ENCODE measurements at places on chromosomes 4 and X.

DNA sequence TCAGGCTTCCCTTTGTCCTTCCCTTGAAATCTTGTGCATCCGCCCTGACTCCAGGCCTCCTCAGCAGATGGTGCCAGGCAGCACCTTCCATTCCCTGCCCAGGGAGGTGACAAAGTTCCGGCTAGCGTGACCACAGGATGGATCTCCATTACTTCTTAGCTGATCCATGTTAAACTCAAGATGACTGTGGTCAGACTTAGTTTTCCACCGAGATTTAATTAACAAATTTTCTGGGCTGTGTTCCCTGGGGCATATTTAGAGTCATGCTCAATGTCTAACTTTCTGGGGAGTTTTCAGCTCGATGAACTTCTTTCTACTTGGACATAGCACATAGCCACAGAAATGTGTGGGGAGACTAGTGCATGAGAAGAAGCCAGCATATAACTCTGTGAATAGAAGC is 215.1 kb upstream of the SFRP2 start:
- DNase-seq, result no peak

DNA sequence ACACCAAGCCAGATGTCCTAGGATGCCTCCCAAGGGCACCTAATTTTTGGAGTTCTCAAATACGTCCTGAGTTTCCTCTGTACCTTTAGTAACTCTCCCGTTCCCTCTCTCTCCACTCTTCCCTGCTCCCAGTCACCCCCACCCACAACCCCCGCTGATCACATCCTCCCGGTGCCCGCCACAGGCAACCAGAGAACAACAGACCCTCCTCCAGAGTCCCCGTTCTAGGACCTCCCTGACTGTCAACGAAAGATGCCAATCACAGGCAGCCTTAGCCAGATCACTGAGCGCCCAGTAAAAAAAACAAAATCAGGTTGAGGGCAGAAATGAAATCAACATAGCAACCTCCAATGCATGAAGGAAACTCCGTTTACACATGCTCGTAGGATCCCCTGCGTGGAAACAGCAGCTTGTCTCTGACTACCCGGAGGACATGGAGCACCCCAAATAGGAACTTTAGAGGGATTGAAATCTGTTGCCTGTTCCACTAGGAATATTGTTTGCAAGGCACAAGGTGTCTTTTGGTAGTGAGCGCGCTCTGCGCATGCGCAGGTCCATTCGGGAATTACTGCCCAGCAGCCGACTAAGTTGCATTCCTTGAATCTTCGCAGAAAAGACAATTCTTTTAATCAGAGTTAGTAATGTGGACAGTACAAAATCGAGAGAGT is at the start of gene GABRB1:
GABRB1 (plus strand) TSS at position 557 of the 668 bp plus-strand sequence.
- no peak for DNase-seq

DNA sequence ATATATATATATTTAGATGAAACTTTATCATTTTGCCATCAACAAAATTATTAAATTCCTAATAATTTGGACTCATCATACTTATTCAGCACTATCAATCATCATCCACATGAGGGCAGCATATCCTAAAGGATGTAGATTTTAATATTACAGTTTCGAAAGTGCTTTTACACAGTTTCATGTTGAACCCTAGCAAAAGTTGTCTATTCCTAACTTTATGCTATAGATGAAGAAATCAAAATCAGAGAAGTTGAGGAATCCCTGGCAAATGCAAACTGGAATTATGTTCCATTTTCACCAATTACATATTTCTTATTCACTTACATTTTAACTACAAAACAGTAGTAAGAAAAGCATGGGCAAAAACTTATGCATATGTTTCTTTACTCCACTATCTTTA is 36.6 kb upstream of the UGT2A1 start:
- no peak for DNase-seq

DNA sequence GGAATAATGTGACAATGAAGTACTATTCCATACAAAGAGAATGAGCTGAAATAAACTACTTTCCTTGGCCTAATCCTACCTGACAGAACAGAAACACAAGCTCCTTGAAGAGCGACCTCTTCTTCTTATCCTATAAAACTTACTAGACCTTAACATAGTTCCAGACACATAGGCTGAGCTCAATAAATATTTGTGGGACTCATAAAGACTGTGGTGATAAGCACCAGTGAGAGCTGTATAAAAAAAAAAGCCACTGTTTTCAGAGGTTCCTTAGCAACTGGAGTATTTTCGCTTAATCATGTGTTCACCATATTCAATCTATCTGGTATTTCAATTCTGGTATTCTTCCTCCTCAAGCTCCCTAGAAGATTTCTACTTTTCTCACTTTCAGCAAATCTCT is 1129.6 kb downstream of the STPG2 start:
- no peak for DNase-seq

- no peak for DNase-seq
Measured at GRCh38 chr4:48667148-48667547, 112.9 kb downstream of the FRYL start.

GRCh38 chr4:56048702-56049431 is 100.1 kb downstream of the CEP135 start:
- DNase-seq, result no peak

- DNase-seq, result peak; percentile 10
Measured at GRCh38 chr4:139656614-139657486, 8.8 kb upstream of the MGST2 start.

- DNase-seq, result no peak
Measured at GRCh38 chr4:166432842-166433241, 559.8 kb downstream of the TLL1 start.

DNA sequence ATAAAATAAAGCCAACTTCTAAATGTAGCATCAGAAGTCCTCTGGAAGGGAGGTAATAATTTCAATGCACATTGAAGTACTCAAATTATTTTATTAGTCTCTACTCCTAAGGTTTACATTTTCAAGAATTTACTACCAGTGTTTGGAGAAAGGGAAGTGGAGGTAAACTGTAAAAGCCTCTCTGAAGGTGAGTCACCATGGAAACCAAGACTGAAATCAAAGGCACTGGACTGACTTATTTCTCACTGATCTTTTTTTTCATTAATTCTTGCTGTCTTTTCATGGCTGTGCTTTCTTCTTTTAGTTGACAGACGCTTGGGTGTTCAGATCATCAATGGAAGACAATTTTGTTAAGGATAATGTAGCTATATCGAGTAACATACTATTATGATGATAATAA is 9.7 kb downstream of the SLC39A8 start:
- no peak for DNase-seq

DNA sequence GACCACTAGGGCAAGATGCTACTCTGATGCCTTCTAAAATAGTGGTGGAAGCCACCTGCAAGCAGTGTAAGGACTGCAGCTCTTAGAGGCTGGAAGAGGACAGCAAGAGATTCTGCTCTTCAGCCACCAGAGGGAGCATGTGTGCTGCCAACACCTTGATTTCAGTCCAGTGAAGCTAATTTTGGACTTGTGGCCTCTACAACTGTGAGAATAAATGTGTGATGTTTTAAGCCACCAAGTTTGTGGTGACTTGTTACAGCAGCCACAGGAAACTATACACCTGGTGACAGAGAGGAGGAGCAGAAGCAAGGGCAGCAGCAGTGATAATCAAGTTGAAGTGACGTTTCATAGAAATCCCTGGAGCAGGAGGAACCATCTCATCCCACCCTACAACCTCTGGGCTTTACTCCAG is 55.9 kb downstream of the FGFBP1 start:
- no peak for DNase-seq

DNA sequence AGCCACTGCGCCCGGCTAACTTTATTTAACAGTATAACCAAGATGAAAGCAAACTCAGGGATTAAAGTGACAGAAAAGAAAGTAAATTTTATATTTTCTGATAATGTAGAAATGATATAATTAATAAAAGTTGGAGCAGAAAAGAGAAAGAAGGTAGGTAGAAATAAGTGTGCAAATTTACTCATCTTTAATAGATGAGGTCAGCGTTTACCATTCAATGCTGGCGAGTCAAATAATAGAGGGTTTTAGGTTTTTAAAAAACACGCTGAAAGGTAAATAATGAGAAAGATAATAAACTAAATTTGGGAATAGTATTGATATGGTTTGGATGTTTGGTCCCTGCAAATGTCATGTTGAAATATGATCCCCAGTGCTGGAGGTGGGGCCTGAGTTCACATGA is 13.6 kb downstream of the CDKN2AIP start:
- DNase-seq, result no peak

- no peak for DNase-seq
Measured at GRCh38 chr4:17664755-17665154, 50.3 kb downstream of the MED28 start.

- DNase-seq, result no peak
Measured at GRCh38 chr4:15779306-15779705, 1.2 kb downstream of the CD38 start.

- DNase-seq, result no peak
Measured at GRCh38 chr4:143140696-143141095, 44.0 kb upstream of the USP38 start.

DNA sequence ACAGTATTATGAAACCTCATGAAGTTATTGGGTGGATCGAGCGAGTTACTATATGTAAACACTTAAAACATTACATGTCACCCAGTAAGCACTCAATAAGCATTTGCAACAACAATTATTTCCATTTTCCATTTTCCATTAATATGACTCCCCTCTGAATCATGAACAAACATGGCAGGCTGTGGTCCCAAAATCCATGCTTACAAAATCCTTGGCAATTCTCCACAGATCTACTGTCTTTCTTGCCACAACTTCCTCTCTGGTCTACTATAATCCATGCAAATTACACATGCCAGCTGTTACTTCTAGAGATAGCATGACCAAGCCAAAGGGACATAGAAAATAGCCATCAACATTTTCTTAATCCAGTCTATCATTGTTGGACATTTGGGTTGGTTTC is 22.0 kb downstream of the ASB11 start:
- no peak for DNase-seq

DNA sequence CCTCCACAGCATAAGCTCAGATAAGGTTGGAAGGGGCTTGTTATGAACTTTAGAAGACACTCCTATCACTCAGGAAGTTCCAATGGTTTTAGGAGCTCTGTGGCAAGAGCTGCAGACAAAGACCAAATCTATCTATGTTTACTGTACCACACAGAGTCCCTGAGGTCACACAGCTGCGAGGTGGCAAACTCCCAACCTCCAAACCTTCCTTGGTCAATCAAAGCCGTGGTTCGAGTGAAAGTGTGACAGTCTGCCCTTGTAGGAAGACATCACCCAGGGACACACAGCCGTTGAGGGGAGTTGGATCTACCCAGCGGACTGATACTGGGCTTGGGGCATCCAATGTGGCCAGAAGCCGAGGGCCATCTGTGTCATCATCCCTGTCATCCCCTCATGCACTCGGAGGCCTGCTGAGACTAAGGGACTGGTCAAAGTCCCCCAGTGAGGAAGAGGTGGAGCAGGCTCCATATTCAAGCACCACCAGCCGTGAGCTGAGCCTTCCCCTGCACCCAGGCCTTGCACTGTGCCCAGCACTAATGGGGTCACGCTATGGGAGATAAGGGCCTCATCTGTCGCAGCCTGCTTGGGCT is 26.8 kb downstream of the MAN2B2 start:
- DNase-seq, result no peak
